ENCODE measurements at places on chromosomes 6 and 20. TPM values are rescaled to one million over a fixed set of nuclear protein-coding genes. Genes with fewer than 3 reads are reported as not detected.

- no peak for DNase-seq
Observed at GRCh38 chr6:36978421-36979346, 7.3 kb downstream of the MTCH1 start.

- DNase-seq, result no peak
Observed at GRCh38 chr20:21063276-21063675, 42.9 kb downstream of the LINC00237 start.

DNA sequence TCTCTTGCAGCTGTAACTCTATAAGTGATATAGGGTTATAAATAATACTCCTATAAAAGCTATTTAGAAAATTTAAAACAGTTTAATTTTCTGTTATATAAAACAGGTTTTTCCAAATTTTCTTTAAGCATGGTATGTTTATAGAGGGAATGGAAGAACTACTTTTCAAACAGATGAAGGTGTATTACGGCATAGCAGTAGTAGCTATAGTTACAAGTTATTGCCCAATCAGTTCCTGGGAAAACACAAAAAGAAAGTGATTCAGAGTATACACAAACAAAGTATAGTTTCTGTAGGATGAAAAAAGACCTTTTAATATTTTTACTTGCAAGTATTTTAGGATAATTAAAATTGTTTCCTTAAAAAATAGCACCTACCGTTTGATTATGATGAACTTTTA is 9.8 kb downstream of the SLC17A5 start:
- no peak for DNase-seq

GRCh38 chr6:56314683-56315523 is 67.5 kb upstream of the COL21A1 start:
- DNase-seq, result no peak

DNA sequence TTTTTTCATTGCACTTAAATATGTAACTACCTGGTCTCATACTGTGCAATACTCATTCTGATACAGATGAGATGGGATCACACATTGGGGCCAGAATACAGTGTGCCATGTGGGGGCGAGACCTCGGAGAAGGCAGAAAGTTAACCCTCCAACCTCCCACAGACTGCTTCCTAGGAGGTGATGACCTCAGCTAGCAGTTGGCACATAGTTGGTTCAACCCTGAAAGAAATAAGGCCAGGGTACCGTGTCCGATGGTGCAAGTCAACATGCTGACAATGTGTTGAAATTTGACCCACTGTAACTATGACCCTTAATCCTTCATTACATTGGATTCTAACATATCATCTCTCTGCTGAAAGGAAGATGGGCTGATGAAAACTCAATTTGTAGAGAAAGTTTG is 61.9 kb downstream of the GJA10 start:
- no peak for DNase-seq

GRCh38 chr6:89818977-89819335 is 638 bp downstream of the MDN1 start:
- no peak for DNase-seq

DNA sequence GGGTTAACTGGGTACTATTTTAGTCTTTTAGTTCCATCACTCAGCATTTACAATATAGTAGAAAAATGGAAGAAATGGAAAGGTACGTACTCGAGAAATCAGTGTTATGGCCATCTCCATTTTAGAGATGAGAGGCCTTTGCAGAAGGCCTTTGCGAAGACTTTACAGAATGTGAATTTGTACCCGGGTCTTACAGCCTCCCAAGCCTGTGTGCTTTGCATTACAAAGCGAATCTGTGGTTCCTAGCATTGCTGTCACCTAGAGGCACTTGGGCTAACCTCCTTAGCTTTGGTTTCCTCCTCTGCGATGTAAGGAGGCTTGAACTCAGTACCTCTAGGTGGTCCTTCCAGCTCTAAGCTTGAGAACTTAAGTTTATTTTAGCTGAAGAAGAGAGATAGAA is 10.9 kb downstream of the VAPB start:
- DNase-seq, result no peak

- DNase-seq, result no peak
Observed at GRCh38 chr20:35772563-35773058, 796 bp downstream of the PHF20 start.

GRCh38 chr6:117711369-117711768 is 36.1 kb downstream of the NUS1 start:
- no peak for DNase-seq

- DNase-seq, result no peak
Observed at GRCh38 chr6:68689910-68690309, 54.8 kb downstream of the ADGRB3 start.

- DNase-seq, result peak; percentile 44
Observed at GRCh38 chr20:63007646-63008488, 1.1 kb upstream of the BHLHE23 start.

DNA sequence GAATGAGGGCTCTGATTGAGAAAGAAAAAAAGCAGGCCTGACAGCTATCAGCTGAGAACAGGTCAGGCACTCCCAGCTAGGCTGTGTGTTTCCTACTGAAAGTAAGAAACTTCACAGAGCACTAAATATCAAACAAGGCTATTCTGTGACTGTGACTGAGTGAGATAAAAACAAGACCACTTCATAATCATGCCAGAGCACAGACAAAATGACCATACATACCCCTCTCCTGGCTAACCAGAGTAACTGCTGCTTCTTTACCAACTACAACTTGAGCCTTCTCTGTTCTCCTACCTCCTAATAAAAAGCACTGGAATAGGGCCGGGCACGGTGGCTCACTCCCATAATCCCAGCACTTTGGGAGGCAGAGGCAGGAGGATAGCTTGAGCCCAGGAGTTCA is 6.8 kb upstream of the BTN1A1 start:
- no peak for DNase-seq

DDX43 gene
- 1.3 TPM for total RNA-seq

HTR1E gene
- not detected for total RNA-seq

APCDD1L gene
- not detected for total RNA-seq

ADGRF5 gene
- total RNA-seq, result not detected

KCNB1 gene
- 0.09 TPM for total RNA-seq

RIPPLY2 gene
- total RNA-seq, result not detected

TCF21 gene
- total RNA-seq, result not detected

LST1 gene
- 91.8 TPM for total RNA-seq

CYP24A1 gene
- 0.58 TPM for total RNA-seq

RNF5 gene
- total RNA-seq, result 44.5 TPM

TMEM151B gene
- total RNA-seq, result not detected

Measured in activated naive CD8-positive, alpha-beta T cell treated with anti-CD3 and anti-CD28 coated beads, Interleukin-2, amount 10 ng/mL, durations not matched to agents 7 days and 5 days (primary cell).